HCT116 (cell line): ENCODE measurements at places on chromosomes 16 and 17.
A peak's percentile ranks its signal among the peaks of the same experiment; 100 is the strongest.

DNA sequence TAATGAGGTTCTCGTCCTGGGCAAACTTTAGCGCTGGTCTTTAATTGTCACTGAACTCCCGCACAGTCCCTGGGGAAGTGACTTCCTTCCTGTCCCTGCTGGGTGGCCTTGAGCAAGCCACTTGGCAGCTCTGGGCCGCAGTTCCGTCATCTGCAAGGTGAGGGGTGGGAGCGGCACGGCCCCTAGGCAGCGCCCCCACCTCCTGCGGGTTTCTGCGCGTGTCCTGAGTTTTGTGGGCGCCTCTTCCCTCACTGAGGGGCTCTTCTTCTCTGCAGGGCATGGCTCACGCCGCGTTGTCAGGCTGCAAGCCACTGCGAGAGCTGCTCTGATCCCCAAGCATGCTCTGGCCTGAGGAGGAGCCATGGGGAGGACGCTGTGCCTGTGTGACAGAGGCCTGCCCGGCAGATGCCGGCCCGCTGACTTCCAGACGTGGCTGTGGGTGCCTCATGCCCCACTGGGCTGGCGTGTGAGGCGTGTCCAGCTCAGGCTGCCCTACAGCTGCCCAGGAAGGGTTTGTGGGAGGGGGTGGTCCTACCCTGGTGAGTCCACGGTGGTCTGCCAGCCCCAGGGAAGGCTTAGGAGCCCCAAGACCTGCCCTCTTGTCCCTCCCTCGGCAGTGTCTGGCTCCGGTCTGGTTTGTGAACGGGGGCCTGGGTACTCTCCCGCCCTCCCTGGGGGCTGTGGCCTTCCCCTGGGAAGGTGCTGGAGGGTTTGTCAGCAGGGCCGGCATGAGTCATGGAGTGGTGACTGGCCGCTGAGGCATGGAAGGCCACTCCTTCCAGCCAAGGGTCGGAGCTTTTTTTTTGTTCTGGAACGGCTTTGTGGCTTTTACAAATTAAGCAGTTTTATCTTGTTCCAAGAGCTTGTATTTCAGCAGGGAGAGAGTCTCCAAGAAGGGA is 182.0 kb downstream of the SEC14L1 start:
- peak; percentile 92 for DNase-seq

- no peak for DNase-seq
Measured at GRCh38 chr16:29921034-29921385, 5.0 kb downstream of the KCTD13 start.

DNA sequence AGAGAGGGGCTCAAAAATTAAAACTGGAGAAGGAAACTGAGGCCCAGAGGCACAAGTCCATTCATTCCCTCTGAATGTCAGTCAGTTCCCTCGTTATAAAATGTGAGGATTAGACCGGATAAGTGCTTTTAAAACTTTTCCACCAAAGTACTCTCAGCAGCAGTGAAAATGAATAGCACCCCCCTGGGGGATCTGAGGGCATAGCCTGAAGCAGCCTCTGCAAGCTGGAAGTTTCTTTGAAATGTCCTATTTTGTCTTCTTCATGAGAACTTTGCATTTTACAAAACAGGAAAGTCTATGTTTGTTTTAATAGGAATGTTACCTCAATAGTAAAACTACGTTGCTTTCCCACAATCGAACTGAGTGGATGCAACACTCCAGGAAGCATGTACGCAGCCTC is 273.0 kb downstream of the CEP112 start:
- DNase-seq, result no peak

- no peak for DNase-seq
Measured at GRCh38 chr17:1686086-1686485, 1.4 kb upstream of the PRPF8 start.

DNA sequence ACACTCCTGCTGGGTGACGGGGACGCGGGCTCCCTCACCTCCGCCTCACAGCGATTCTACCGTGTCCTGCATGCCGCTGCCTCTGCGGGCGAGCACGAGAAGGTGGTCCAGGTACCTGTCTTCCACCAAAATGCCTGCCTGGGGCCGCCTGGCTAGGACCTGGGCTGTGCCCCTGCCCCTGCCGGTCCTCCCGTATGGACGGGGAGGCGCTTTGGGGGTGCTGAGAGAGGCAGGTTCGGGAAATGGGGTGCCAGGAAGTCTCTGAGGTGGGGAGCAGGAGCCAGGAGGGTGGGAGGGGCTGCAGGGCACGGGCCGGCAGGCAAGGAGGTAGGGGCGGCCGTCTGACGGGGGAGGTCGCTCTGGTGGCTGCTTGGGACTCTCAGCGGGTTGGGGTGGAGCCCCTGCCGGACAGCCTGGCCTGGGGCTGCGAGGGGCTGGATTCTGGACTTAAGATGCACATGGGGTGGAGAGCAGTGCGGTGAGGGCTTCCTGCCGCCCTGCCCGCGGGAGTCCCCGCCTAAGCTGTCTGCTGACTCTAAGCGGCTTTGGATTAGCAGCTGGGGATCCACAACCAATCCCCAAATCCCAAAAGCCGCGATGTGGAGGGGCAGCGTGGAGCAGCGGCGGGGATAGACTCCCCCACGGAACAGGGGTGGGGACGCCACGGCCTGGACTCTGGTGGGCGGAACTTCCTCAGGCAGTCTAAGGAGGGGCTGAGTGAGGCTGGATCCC is 5.8 kb downstream of the CHTF18 start:
- no peak for DNase-seq

GRCh38 chr16:85114909-85115567 is 2.8 kb upstream of the CIBAR2 start:
- DNase-seq, result peak; percentile 85

DNA sequence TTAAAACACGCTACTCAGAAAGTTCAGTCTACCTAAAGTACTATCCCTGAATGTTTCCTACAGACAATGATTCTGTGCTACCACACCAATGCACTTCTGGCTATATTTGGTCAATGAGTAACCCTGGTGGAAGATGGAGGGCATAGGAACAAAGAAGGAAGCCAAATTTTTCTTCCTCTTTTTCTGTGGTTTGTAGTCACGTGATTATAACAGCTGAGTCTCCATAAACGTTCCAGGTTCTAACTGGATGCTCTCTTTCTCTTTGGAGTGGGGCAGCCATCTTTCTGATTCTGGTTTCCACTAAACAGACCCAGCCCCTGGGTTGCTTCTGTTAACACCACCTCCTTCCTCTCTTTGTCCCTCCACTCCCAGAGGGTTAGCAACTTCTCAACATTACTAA is 274.9 kb downstream of the CDH11 start:
- no peak for DNase-seq

- DNase-seq, result no peak
Measured at GRCh38 chr17:81918832-81919545, 1.0 kb upstream of the SIRT7 start.

- no peak for DNase-seq
Measured at GRCh38 chr16:64250866-64251265, 871.0 kb downstream of the CDH11 start.

GRCh38 chr17:8921147-8921546 is 44.4 kb downstream of the PIK3R5 start:
- DNase-seq, result no peak

DNA sequence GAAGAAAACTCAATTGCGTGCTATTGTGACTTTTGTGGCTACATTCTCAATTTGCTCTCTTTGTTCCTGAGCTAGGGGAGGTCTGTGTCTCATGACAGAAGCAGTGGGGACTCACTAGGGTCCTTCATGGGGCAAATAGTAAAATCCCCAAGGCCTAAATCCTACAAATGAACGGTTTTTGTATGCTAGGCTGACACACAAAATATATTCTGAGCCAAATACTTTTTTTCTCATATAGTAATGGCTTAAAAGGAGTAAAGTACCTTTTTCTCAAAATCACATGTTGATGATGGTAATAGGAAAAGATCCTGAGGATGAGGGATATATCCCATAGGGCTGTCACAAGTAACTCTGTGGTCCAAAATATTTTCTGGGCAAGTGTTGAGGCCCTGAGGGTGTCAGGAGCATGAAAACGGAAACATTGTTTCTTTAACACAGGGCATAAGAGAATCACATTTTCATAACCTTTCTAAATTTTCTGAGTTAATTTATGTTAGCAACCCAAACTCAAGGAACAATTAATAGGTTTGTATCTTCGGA is 77.5 kb upstream of the CNTNAP4 start:
- DNase-seq, result no peak

DNA sequence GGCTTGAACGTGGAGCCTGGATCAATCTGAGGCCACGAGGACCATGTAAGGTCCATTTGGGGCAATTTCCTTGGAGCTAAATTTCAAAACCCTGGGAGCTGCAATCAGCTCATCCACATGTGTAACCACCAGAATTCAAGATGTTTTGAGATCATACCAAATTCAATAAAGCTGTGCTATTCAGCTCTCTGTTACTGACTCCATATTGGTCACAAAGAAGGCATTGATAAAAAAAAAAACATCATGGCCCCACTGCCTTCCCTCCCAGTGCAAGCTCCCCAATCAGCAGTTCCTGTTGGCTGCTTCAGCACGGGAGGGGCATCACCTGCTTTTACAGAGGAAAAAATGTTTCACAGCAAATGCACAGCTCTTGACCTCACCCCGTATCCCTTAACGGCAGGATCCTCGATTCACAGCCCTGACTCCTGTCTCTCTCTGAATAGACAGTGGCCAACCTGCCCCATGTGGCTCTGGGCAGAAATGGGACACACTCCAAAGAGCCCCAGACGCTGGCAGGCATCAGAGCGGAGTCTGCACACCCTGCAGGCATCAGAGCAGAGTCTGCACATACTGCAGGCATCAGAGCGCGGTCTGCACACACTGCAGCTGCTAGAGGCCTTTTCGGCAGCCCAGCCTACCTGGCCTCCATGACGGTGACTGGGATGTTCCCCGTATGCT is 37.1 kb downstream of the FANCA start:
- no peak for DNase-seq

- no peak for DNase-seq
Measured at GRCh38 chr17:31568539-31568938, 177.1 kb downstream of the RAB11FIP4 start.

- DNase-seq, result no peak
Measured at GRCh38 chr17:80221351-80222105, 1.3 kb downstream of the SLC26A11 start.

DNA sequence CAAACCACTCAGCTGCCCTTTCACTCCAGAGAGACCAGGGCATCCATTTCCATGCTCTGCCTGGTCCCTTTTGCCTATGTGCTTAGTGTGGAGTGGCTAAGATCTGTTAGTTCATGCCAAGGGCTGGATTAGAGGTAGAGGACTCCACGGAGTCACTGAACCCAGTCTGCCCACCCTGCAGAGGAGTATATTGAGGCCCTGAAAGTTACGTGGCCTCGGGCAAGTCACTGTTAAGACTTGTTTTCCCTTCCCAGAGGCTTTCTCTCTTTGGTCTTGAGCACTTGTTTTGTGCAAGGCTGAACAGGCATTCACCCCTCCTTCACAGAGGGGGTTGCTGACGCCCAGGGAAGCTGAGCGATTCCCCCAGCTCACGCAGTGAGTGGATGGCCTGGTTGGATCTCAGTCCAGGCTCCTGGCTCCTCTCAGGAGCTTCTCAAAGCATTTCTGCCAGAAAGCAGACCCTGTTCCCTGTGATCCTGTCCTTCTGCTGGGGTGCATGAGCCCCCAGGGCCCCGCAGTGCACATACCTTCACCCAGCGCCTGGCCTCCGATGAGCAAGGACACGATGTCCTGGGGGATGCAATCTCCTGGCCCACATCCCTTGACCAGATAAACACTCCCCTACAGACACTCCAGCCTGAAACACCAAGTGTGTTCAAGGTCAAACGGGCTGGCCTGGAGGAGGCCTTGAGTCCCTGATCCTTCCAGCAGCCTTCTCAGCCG is 153.4 kb upstream of the GSE1 start:
- no peak for DNase-seq

DNA sequence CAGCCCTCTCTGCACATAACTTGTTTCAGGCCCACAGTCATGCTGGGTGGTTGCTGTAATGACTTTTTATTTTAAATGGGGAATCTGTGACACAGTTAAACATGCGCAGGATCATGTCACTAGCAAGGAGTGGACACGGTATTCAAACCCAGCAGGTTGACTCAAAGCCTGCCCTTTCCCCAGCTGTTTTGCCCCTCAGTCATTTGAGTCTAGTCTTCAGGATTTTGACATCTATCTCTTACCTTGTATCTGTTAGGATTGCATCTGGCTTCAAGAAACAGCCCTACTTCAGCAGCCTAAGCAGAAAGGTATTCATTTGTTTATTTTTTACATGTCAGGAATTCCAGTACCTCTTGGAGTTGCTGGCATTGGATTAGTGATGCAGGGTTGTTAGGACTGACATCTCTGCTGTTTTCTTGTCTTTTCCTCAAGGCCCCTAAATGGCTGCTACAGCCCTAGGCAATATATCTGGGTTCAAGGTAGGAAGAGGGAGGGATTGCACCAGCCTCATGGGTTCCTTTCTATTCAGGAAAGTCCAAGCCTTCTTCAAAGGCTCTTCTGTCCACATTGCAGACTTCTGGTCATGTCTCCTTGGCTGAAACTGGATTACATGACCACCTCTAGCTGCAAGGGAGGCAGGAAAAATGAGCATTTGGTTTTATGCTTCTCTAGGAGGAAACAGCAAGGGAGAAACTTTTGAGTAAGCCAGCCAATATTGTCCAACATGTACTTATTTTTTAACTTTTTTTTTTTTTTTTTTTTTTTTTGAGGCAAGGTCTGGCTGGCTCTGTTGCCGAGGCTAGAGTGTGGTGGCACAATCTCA is 22.8 kb downstream of the ABCC1 start:
- no peak for DNase-seq

GRCh38 chr17:28008513-28008912 is 34.0 kb upstream of the NLK start:
- DNase-seq, result peak; percentile 8
